Tibial artery (tissue), 4 donors: ENCODE measurements at places on chromosomes 2 and 18.

- no peak for DNase-seq
Observed at GRCh38 chr2:105052773-105053172, 14.9 kb downstream of the MRPS9 start.

DNA sequence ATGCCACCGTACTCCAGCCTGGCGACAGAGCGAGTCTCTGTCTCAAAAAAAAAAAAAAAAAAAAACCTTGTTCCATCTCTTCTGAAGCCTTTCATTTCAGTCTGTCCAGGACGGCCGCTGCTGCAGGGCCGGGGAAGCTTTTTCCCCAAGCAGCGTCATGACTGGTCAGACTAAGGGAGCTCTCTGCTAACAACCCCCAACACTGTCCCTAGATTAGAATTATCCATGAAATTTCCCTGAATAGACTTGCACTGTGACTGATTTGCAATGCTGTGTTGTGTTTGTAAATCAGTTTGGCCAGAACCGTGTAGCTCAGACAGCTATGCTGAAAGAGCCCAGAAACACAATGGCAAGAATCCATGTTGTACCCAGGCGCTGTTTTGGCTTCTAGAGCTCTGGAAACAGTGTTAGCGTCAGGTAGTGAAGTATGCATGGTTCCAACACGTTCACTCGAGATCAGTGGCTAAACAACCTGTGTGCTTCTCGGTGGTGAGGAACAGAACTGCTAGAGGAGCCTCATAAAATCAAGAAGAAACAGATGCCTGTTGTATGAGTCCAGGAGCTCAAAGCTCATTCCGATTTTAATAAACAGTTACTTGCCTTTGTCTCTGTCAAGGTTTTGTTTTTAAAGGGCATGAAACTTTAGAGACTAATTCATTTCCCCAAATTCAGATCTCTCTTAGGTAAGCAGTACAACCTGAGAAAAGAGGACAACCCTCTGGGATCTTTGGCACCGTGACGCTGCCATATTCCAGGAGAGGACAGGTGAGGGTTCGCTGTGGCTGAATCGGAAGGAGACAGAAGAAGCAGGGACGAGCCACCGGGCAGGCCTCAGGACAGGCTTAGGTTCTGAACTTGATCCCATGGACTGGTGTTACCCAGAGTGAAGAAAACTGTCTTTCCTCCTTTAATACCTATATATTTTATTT is 43.5 kb downstream of the GORASP2 start:
- no peak for DNase-seq

DNA sequence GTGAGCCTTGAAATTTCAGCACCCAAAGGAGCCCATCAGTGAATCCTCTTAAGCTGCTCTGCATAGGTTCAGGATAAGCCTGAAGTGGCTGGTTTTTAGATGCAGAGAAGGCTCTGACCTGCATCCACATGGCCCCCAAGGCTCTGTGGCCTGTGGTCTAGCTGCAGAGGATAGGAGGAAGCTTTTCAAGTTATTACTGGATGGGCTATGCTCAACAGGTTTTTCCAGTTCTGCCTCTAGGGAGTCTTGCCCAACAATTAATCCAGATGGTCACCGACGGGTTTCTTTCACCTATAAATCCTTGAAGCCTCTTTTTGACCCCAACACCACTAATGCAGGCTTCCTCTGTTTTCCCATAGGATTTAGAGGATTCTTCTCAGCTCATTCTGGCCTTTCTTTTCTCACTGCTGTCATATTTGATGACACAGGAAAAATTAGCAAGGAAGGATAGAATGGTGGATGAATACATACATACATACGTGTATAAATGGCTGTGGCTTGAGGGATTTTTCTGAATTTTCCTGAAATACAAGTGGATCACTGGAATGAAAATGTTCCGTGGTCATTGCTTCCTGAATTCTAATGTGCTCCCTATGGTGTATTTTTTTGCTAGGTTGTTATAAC is 52.2 kb upstream of the BCL2L11 start:
- no peak for DNase-seq

DNA sequence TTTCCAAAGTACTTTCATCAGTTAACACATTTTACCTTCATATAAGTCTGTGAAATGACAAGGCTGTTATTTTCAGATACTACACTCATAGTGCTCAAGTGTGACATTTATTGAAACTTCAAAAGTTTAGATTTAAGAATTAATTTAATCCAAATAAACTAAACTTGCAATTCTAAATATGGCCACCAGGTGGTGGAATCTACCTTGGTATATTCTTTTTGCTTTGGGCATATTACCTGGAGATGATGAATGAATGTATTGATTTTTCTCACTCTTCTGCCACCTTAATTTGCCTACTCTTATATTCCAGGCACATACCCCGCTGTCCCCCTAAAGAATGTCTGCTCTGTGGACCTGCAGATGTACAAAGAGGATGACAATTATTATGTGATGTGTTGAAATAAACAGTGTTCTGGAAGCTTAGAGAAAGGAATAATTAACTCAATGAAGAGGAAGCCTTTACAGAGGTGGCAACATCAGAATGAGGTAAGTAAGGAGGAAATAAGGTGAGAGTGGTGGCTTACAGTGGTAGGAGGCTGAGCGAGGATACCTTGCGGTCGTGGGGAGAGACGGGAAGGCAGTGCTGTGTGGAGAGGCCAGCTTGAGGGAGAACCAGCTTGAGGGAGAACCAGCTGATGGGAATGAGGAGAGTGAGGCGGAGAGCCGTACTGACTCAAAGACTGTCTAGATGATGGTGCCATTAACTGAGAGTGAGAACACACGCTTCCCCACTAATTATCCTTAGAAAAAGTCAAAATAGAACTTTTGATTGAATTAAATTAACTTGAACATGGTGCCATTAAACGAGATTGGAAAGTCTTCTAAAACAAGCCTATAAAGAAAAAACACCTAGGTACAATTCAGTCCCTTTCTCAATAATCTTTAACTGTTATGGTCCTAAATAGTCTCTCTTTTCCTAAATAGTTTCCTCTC is 179.5 kb downstream of the CELF4 start:
- DNase-seq, result no peak

- no peak for DNase-seq
Observed at GRCh38 chr2:9212661-9213411, 6.2 kb downstream of the ASAP2 start.
